ENCODE measurements at places on chromosomes 3 and 15.

DNA sequence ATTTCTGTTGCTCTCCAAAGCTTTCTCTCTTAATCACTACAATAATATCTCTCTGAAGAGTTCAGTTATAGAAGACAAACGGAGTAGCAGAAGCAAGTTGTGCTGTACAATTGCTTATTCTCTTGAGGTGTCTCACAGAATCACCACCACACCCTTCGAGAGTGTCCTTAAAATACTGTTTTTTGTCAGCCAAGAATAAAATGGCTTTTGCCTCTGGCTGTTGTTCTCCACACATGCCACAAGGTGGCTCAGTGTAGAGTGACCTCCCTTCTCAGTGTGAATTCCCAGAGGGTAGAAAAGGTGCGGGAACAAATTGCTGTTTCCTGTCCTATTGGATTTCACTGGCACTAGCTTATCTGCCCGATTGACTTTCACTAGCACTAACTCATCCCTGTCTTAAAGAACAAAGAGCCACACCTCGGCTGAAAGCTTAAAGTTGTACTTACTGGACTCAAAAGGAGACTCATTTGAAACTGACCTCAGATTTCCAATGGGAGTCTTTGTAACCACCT, 134.2 kb upstream of the SATB1 start:
- DNase-seq, result peak; percentile 2

GRCh38 chr3:171279972-171280371, 180.2 kb downstream of the TNIK start:
- no peak for DNase-seq

DNA sequence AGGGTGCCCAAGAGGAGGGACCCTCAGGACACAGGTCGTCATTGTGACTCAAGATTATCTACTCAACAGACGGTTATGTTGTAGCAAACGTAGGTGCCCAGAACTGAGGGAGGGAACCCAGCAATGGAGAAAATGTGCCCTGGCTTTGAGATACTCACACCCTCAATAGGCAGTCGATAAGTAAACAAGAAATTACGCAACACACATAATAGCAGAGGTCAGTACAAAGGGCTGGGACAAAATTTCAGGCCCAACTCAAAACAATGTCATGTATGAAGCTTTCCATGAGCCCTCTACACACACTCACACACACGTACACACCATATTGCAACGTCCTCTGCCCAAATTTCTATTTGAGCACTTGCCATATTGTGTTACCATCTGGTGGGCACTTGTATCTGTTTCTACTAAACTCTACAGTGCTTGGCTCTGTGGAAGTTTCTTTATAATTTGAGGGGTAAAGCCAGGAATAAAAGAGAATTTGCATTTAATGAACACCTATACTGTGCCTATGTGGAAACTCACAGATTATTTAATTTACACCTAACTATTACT, 114.6 kb upstream of the TRIM42 start:
- DNase-seq, result no peak

DNA sequence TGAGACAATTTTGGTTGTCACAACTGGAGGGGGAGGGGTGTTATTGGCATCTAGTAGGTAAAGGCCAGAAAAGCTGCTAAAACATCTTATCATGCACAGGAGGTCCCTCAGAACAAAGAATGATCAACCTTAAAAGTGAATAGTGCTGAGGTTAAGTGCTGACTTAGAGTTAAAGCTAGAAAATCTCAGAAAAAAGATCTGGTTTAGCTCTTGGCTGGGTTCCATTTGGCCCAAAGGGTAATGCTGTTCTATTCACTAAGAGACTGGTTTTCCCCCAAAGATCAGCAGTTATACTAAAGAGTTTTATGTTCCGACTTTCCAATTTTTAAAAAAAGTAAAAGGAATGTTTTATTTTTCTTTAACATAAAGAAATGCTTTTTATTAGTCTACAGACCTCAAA, 15.6 kb downstream of the DCBLD2 start:
- DNase-seq, result no peak

DNA sequence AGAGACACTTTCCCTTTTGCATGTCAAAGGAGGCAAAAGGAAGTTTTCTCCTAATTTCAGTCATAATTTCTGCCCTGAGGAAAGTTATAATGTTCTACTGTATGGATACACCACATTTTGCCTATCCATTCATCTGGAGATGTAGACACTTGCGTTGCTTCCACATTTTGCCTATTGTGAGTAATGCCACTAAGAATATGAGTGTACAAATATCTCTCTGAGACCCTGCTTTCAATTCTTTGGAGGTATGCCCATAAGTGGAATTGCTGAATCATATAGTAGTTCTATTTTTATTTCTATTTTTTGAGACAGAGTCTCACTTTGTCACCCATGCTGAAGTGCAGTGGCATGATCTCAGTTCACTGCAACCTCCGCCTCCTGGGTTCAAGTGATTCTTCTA, 3.6 kb upstream of the CD276 start:
- DNase-seq, result no peak

- DNase-seq, result no peak
These were observed 29.5 kb downstream of the CLEC3B start for GRCh38 chr3:45055411-45056143.

DNA sequence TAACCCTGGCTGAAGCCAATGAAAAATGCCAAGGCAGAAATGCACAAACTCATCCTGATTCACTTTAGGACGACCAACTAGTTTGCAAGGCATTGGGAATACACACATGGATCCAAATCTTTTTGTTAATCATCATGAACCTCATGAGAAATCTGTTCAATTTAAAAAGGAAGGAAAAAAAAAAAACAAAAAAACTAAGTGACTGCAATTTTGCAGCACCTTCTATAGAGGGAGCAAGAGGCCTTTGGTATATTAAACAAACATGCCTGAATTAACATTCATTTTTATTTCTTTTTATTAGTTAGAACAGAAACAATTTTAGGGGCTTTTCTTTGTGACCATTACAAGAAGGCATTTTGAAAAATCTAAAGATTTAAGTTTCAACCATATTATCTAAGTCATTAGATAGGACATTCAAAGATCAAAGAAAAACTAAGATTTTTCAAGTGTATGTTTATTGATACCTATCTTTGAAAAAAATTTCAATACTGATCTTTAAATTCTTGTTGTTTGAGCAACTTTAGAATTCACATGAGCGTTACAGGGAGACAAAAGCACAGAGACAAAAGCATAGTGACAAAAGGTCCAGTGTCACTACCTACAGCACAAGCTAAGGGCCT, 182.4 kb downstream of the CBLB start:
- DNase-seq, result no peak

DNA sequence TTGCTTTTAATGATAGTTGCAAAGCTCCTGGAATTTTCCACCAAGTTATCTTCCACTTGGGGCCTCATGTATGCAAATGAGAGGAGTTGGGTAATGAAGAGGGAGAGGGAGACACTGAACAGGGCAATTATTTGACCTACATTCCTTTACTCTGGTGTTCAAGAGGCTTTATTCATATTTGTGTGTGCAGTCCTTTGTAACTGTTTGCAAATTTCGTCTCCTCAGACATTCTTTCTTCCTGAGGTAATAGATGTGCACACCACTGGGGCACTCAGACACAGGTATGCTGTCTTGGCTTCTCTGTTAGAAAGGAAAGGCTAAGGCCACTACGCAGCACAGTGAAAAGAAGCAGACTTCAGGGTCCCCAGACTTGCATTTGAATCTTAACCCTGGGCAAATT, 189.7 kb upstream of the IL12A start:
- no peak for DNase-seq

DNA sequence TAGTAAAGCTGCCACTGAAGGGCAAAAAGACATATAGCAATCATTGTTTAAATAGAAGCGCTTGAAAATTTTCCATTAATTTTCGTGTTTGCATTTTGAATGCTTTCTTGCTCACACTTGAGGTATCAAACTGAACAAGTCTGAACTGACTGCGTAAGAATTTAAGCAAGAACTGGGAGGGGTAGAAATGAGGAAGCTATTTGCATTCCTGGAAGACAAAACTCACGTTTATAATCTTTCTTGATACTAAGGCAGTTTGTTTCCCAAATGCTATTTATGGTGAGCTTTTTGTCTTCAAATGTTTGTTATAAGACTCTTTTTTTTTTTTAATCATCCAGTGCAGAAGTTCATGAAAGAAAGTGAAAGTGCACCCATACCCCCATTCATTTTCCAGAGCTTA, 499.8 kb upstream of the TPRG1 start:
- DNase-seq, result no peak

DNA sequence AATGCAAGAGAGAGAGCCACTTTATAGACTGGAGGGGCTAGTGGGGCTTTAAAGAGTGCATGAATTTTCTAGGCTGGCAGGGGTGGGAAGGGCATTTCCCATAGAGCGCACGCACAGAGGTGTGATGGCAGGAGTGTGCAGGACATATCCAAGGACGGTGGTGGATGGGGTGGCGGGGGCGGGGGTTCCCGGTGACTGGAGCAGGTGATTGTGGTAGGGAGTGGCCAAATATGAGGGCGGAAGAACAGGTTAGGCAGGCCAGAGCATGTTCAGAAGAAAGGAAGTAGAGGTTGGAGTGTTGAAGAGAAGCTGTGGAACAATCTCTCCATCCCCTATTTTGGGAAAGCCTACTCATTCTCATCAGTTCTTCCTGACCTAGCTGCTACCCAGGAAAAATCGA, 18.1 kb downstream of the FAM81A start:
- no peak for DNase-seq

DNA sequence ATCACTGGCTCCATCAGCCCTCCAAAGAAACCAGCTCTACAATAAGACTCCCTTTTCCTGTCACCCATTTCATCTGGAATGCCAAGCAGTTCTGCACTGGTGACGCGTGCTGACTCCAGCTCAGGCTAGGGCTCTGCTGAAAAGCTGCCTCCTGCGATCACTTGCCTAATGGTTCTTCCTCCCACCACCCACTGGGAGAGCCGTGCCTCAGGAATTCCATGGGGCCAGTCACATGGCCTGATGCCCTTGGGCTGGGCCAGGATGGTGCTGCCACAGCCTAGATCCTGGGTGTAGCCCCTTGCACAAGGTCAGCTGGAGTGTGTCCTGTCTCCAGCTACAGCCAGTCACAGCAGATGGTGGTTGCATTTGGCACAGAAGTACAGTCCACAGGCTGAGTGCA, 98.9 kb downstream of the DNAJB8 start:
- DNase-seq, result no peak

- no peak for DNase-seq
These were observed 901.1 kb downstream of the TBL1XR1 start for GRCh38 chr3:176296066-176296597.

DNA sequence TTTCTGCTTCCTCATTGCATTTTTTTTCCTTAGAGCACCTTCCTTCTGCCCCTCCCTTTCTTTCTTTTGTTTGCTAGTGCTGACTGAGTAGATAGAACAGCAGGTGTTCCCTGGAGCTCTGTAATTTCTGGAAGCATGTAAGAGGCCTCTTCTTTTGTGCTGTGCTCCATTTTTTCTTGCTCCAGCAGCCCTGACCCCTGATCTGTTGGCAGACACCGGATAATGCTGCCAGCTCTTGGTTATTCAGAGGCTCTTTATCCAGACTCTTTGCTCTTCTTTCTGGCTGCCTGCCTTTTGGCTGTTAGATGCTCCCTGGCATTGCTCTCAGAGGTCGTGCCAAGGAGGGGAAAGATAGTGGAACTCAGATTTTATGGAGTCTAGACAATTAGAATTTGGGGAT, 104.4 kb upstream of the RBMS3 start:
- no peak for DNase-seq

GRCh38 chr3:26967501-26967900, 344.9 kb downstream of the LRRC3B start:
- no peak for DNase-seq

DNA sequence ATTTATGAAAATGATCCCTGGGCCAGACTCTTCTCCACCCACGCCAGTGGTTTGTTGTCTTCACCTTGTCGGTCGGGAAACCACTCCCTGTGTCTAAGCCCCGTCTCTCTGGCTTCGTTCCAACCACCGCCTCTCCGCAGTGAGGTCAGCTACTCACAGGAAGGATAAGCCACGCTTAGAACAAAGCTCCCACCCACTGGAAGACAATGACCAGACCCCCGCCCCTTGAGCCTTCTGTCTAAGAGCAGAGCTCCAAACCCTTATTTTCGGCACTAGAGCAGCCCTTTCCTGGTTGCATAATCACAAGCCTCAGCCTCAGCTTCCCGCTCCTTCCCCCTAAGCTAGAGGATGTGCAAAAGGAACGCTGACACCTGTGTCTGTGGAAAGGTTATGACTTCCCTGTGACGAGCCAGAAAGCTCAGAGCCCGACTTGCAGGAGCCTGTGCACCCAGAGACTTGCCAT, 114.9 kb upstream of the MEF2A start:
- peak; percentile 12 for DNase-seq

GRCh38 chr3:42403737-42404136, 6.7 kb downstream of the LYZL4 start:
- no peak for DNase-seq

- no peak for DNase-seq
These were observed 985 bp downstream of the LCMT2 start for GRCh38 chr15:43329217-43329959.

DNA sequence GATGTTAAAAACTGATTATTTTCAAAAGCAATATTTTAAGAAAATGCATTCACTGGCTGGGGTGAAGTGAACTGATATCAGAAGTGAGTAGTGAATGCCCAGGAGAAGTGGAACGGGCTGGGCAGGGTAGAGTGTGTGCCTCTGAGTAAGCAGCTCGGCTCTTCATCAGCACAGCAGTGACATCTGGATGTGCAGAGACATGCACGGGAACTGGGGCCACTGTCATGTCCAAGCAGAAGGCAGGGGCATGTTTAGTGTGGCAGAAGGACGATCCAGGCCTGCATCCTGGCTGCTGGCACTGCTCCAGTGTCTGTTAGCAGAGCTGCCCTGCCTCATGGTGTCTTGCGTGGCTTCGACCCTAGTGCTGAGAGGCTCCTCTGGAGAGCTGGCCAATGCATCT, 305.6 kb upstream of the LRRFIP2 start:
- no peak for DNase-seq

DNA sequence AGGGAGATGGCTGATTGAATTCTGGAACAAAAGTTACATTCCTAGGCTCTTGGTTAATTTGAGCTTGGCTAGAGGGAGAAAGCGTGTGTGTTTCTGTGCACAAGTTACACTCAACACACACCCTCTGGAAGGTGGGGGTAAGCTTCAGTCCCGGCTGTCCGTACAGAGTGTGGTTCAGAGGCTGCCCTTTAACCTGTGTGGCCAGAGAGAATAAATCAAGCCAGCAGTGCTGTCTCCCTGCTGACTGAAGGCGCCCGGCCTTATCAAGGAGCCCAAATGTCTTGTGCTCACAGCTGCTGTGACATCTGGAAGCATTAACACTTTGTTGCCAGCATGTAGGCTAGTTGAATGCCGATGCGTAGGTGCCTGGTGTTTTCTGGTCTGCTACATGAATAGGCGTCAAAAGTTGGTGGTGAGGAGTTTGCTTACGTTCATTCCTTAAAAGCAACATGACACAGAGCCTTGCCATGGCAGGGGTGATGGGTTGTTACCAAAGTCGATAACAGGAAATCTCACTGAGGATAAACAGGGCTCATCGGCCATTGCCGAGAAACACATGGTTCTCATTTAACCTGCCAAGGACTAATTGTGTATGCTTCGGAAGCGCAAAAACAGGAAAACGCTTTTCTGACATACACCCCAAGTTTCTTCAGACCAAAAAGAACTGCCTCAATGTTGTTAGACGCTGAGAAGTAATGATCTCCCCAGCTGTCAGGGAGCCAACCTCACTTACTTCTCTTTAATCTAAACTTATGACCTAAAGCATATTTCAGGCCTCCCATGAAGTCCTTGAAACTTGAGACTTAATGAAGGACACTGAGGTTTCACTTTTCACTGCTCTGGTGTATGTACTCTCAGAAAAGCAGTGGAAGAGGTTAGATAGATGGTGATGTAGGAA, 95.8 kb upstream of the CTDSPL start:
- no peak for DNase-seq
